AML-193 (cell line): ENCODE measurements at places on chromosomes 2 and 18.
A peak's percentile ranks its signal among the peaks of the same experiment; 100 is the strongest.

DNA sequence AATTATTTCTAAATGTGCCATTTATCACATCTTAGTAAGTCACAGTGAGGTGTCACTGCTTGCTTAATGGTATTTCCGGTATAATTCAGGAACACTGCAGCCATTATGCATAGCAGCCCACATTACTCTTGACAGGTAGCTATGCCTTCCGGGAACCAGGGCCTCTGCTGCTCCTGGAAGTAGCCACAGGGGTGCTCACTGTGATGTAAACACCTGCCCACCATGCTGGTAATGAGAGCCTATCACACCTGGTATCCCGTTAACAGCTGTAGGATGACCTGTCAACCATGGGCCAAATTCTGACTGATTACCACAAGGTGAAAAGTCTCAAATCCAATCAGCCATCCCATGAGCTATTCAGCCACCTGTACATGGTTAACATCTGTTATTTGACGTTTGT lies 647.0 kb upstream of the NXPH2 start:
- DNase-seq: no peak

GRCh38 chr2:179511105-179511789 lies 246.6 kb upstream of the SESTD1 start:
- DNase-seq: no peak

GRCh38 chr2:236936446-236936940 lies 149.2 kb upstream of the COPS8 start:
- no peak for DNase-seq

GRCh38 chr2:170369228-170369627 lies 191.3 kb downstream of the MYO3B start:
- no peak for DNase-seq

DNA sequence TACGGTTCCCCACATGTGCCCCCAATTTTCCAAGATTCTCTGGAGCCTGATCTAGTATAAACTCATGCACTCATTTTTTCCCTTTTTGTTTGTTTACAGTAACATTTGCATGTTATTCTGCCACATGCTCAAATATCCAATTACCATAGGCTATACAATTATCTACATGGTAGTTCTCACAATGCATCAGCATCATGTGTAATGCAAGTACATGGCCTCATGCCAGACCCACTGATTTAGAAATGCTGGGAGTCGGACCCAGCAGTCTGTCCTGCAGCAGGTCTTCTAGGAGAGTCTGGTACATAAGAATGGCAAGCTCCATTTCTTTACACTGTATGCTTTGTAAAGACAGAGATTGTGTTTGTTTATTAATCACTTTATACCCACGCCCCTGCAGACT lies 107.7 kb downstream of the CBLN2 start:
- DNase-seq: no peak

DNA sequence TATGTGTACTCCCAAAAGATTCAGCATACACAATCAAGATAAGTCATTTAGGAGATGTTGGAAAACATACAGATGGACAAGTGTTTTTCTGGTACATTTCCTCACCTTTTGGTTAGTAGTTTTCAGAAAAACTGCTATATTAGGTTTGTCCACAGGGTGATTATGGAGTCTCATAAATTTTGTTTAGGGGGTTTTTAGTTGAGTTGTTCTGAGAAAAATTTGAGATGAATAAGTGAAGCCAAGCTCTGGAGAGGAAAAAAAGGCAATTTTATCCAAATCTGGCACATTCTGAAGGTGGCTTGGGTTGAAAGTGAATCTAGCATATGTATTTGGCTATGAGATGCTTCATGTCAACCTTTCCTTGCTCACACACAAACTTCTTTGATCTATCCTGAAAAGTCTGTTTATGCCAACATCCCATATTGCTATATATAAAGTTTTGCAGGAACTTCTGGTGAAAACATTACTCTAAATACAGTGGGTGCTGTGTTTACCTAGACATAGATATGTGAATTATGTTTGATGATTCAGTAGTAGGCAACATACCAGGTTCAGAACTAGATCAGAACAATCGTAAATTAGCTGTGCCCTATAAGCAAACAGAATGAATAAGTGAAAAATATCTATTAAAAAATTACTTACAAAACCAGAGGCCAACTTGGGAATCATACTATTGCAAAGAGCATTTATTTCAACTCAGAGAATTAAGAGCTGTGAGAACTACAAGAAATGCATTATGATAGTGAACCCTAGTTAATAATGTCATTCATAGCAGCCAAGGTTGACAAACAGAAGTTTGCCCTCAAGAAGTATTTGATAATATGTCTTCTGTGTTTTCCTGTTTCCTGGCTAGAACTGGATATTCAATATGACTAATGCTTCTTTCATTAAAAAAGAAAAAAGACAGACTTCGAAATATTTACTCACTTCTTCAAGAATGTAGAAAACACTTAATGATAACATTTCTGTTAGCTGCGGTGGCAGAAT lies 552.0 kb downstream of the IRS1 start:
- DNase-seq: no peak

- no peak for DNase-seq
These were observed 398.5 kb downstream of the CDH2 start for GRCh38 chr18:27778441-27778840.

DNA sequence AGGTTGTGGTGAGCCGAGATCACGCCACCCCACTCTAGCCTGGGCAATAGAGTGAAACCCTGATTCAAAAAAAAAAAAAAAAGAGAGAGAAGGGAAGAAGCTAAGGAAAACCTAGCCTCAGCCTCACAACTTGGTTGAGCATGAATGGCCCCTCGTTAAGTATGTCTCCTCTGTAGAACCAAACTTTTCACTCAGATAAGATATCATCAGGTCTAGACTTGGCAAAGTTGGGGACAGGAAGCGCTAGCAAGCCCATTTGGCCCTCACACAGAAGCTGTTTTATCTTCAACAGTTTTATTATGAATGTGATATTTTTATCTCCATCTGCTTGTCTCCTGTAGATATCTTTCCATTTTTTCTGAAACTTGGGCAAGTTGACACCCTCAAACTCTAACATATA lies 3.5 kb upstream of the ASXL2 start:
- no peak for DNase-seq

DNA sequence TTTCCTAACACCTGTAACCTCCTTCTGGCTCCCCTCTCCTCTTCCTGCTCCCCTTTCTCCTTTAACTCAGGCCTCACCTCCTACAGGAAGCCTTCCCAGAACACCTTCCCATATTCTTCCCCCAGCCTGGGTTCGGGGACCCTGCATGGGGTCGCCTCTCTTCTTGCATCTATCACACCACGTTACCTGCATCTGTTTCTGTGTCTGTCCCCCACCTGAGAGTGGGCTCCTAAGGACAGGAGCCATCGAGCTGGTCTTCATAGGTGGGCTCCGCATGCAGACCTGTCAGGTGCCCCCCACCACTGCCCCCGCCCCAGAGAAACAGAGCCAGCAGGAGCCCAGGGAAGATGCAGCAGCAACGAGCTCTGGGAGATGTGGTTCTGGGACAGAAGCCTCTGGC lies 123.2 kb upstream of the GLI2 start:
- no peak for DNase-seq

DNA sequence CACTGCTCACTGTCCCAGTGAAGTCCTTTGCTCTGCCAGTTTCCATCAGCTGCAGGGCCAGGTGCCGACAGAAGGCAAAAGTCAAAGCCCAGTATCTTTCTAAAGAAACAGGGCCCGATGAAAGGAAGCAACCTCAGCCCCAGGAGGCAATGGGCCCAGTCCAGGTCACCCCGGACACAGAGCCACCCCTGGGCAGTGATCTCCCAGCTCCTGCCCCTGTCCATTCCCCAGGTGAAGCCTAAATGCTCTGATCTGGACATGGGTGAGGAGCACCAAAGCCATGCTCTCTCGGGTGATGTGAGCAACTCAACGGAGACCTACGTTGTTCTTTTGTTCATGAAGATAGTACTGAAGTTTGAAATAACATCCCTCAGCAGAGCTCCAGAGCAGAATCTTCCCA lies 61.6 kb downstream of the HDAC4 start:
- DNase-seq: no peak

DNA sequence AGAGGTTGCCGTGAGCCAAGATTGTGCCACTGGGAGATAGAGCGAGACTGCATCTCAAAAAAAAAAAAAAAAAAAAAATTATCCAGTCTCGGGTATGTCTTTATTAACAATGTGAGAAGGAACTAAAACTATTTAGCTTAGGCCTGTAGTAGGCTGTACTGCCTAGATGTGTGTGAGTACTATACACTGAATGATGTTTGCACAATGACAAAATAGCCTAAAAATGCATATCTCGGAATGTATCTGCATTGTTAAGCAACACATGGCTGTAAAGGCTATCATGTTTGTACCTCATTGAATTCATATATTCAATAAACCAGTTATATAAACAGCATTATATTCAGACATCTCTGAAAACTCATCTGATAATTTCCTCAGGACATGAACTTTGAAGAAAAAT lies 191.2 kb upstream of the SESTD1 start:
- DNase-seq: no peak

DNA sequence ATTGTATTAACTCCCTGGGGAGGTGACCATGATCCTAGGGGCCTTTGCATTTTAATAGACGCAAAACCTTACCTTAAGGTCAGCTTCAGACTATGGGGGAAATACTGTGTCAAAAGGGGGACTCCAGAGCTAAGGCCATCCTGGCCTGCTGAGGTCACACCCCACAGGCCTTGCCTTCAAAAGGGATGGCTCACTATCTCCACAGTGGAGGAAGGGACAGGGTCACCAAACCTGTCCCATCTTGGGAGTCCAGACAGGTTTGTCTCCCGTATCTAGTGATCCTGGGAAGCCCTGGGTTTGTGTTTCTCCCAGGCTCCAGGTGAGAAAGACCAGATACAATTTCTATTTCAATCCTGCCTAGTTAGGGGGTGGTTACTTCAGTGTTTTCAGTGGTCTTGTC lies 24.9 kb downstream of the CAPN14 start:
- no peak for DNase-seq

- no peak for DNase-seq
These were observed 432.1 kb upstream of the DCC start for GRCh38 chr18:51907687-51908597.

- DNase-seq: no peak
These were observed 29.3 kb downstream of the UPP2 start for GRCh38 chr2:158130832-158131473.

GRCh38 chr2:46058140-46058539 lies 239.1 kb upstream of the EPAS1 start:
- no peak for DNase-seq

- no peak for DNase-seq
These were observed 183.4 kb upstream of the FN1 start for GRCh38 chr2:215619022-215619958.

- DNase-seq: no peak
These were observed 27.3 kb downstream of the DCDC2C start for GRCh38 chr2:3730646-3731045.

DNA sequence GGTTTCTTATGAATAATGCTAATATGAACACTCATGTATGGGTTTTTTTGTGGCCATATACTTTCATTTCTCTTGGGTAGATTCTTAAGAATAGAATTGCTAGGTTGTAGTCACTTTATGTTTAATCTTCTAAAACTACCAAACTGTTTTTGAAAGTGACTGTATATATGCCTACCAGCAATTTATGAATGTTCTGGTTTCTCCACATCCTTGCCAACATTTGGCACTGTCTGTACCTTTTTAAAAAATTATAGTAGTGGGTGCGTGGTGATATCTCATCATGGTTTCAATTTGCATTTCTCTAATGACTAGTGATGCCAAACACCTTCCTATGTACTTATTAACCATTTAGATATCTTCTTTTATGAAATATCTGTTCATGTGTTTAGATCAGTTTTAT lies 110.6 kb upstream of the RIOK3 start:
- no peak for DNase-seq

DNA sequence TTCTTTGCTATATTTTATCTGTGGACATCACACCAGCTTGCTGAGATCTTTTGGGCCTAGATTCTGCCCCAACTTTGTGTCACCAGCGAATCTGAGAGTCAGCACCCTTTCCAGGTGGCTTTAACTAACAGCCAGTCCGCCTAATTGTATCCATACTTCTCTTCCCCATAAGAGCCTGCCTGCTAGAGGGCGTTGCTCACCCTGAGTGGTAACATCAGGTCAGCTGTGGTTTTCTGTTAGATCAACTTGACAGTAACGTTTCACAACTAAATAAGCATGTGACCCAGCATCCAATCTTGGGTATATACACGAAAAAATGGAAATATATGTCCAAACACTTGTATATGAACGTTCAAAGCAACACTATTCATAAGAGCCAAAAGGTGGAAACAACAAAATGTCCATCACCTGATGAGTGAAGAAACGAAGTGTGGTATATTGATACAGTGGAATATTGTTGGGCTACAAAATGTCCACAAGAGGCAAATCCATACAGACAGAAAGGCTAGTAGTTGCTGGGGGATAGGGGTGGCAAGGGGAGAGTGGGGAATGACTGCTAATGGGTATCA lies 24.9 kb downstream of the EFHD1 start:
- peak; percentile 35 for DNase-seq

- no peak for DNase-seq
These were observed 175.7 kb upstream of the HAAO start for GRCh38 chr2:42967959-42968674.

DNA sequence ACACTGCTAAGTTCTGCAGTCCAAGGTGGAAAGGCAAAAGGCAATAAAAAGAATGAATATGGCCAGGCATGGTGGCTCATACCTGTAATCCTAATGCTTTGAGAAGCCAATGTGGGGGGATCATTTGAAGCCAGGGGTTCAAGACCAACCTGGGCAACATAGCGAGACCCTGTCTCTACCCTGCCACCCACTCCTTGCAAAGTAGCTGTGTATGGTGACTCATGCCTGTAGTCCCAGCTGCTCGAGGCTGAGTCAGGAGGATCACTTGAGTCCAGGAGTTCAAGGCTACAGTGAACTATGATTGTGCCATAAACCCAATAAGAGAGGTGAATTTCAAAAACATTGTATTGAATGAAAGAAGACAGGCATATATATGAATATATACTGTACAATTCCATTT lies 2.4 kb downstream of the MYL12B start:
- no peak for DNase-seq

- DNase-seq: no peak
These were observed 156.0 kb downstream of the TGIF1 start for GRCh38 chr18:3605954-3606443.

GRCh38 chr2:239309398-239310245 lies 91.2 kb downstream of the HDAC4 start:
- DNase-seq: no peak

- DNase-seq: no peak
These were observed 4.2 kb downstream of the CBLN2 start for GRCh38 chr18:72539901-72540300.

GRCh38 chr18:37261246-37261840 lies 304.3 kb downstream of the CELF4 start:
- no peak for DNase-seq

GRCh38 chr18:47458483-47458882 lies 207.0 kb upstream of the SKOR2 start:
- DNase-seq: no peak

GRCh38 chr2:194015751-194016150 lies 1641.3 kb upstream of the SLC39A10 start:
- DNase-seq: no peak

- DNase-seq: no peak
These were observed 128.7 kb upstream of the PKDCC start for GRCh38 chr2:41919135-41919534.

- DNase-seq: no peak
These were observed 112.0 kb downstream of the GULP1 start for GRCh38 chr2:188403676-188404075.

GRCh38 chr18:72762515-72763122 lies 105.2 kb downstream of the NETO1 start:
- peak; percentile 25 for DNase-seq
